Aorta (tissue), 5 donors: ENCODE measurements at places on chromosomes 2 and 18. TPM values are rescaled to one million over a fixed set of nuclear protein-coding genes. Genes with fewer than 3 reads are reported as not detected.

CFC1 gene
- total RNA-seq: not detected

THSD7B gene
- 1.8 TPM for total RNA-seq

DNA sequence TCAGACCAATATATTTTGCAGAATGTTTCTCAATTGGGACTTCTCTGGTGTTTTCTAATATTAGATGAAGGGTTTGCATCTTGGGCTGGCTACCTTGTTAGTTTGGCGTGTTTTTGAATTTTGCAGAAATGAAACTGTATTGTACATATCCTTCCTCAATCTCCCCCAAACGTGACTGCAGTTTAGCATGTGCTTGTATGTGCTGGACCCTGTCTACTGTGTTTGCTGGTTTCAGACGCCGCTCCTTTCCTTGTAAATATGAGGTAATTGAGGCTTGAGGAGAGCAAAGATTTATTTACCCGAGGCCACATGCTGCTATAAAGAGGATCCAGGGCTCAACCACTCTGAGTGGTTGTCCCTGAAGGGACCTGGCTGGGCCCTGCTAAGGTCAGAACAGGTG, 57.2 kb downstream of the NGEF start:
- no peak for DNase-seq

DNA sequence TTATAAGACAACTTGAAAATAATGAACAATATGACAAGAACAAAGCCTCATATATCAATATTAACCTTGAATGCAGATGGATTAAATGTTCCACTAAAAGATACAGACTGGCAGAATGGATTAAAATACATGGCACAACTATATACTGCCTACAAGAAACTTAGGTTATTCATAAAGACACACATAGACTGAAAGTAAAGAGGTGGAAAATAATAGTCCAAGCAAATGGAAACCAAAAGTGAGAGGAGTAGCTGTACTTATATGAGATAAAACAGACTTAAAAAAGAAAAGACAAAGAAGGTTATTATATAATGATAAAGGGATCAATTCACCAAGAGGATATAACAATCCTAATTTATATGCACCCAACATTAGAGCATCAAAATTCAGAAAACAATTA, 18.2 kb downstream of the LMAN1 start:
- DNase-seq: no peak

- peak; percentile 66 for DNase-seq
Measured at GRCh38 chr2:233354971-233355574, 779 bp downstream of the DGKD start.
